NCI-H460 (cell line): ENCODE measurements at places on chromosomes 16 and 17. TPM values are rescaled to one million over a fixed set of nuclear protein-coding genes. Genes with fewer than 3 reads are reported as not detected.

FAM222B gene
- 8.1 and 9.4 TPM in 2 replicates for total RNA-seq

TNRC6A gene
- 20.2 and 23.5 TPM in 2 replicates for total RNA-seq

NPIPB5 gene
- total RNA-seq = 41.9 and 70.6 TPM in 2 replicates

- DNase-seq = no peak
These were observed 1.9 kb upstream of the FGF11 start for GRCh38 chr17:7437369-7437863.

- no peak for DNase-seq
These were observed 243.0 kb upstream of the N4BP1 start for GRCh38 chr16:48852951-48853350.

- no peak for DNase-seq
These were observed 156.4 kb downstream of the ZFHX3 start for GRCh38 chr16:72891291-72892227.

GRCh38 chr17:16820979-16821543, 131.0 kb downstream of the CCDC144A start:
- no peak for DNase-seq
